NCI-H460 (cell line): ENCODE measurements at places on chromosomes 5 and 9. TPM values are rescaled to one million over a fixed set of nuclear protein-coding genes. Genes with fewer than 3 reads are reported as not detected.

Gene DEPDC1B
- total RNA-seq, result 38.4 and 39.4 TPM in 2 replicates

Gene ATOX1
- total RNA-seq, result 46.2 and 58.0 TPM in 2 replicates

Gene SHOC1
- total RNA-seq, result not detected in 2 replicates

Gene ZNF883
- not detected in 2 replicates for total RNA-seq

Gene RMRP
- 9,964 and 10,171 TPM in 2 replicates for total RNA-seq

Gene RNF208
- total RNA-seq, result 0.37 and 0.40 TPM in 2 replicates

Gene INSL4
- 3.3 and 4.6 TPM in 2 replicates for total RNA-seq

Gene ACTBL2
- not detected in 2 replicates for total RNA-seq

Gene PCDHB13
- total RNA-seq, result 2.2 and 2.5 TPM in 2 replicates

Gene LAMC3
- 8.9 and 9.2 TPM in 2 replicates for total RNA-seq

Gene SFXN1
- 105 and 114 TPM in 2 replicates for total RNA-seq

Gene GPR151
- total RNA-seq, result not detected in 2 replicates

Gene CAMK2A
- total RNA-seq, result not detected in 2 replicates

Gene CCIN
- total RNA-seq, result not detected in 2 replicates
